Panc1 (cell line): ENCODE measurements at places on chromosomes 7 and 10. TPM values are rescaled to one million over a fixed set of nuclear protein-coding genes. Genes with fewer than 3 reads are reported as not detected.

The MUC12 gene
- 6.8 TPM for total RNA-seq

- H3K36me3 ChIP-seq = no peaks in the 10 kb centered on the region
- peaks cover 3% of the 10 kb centered on the region; the same call in 1 of the 2 replicates for H3K27me3 ChIP-seq
- no peak for DNase-seq
- H3K4me3 ChIP-seq = no peak overlapping the region
- H3K4me1 ChIP-seq = no peaks in the 10 kb centered on the region; the same call in 1 of the 2 replicates
- no peak overlapping the region for H3K27ac ChIP-seq
These were observed 18.1 kb downstream of the PRKG1 start for GRCh38 chr10:51092402-51092801.

GRCh38 chr10:61071580-61071979, 127.6 kb upstream of the RHOBTB1 start:
- H3K27ac ChIP-seq = no peak overlapping the region
- no peak for DNase-seq
- no peak overlapping the region for H3K4me3 ChIP-seq
- peaks cover 6% of the 10 kb centered on the region for H3K27me3 ChIP-seq

The SPDYE2 gene
- total RNA-seq = not detected

DNA sequence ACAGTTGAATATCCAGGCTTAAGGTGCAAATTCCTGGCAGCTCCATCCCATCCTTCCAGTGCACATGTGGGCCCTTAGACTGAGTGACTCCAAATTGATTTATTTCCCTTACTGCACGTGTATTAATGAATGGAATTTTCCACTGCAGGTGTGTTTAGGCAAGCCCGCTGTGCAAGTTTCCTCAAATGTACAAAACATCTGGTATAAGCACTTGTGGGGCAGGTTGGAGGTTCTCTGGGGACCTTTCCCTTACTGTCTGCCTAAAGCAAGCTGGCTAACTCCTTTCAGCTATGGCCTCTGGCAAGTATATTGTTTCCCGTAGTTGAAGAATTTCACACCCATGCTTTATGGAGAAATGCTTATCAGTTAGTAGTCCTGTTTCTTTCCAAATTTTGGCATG, 25.3 kb upstream of the GIMAP6 start:
- no peaks in the 10 kb centered on the region for H3K27me3 ChIP-seq
- no peak overlapping the region for H3K27ac ChIP-seq
- H3K4me1 ChIP-seq = no peaks in the 10 kb centered on the region
- H3K36me3 ChIP-seq = no peaks in the 10 kb centered on the region
- no peak for DNase-seq
- H3K4me3 ChIP-seq = no peak overlapping the region

The SAP25 gene
- total RNA-seq = 3.0 TPM

GRCh38 chr7:24971333-24972165, 8.4 kb downstream of the OSBPL3 start:
- H3K27ac ChIP-seq = no peak overlapping the region
- no peak for DNase-seq
- H3K27me3 ChIP-seq = no peaks in the 10 kb centered on the region
- H3K4me1 ChIP-seq = peaks cover 5% of the 10 kb centered on the region; the same call in 1 of the 2 replicates
- H3K4me3 ChIP-seq = no peak overlapping the region

GRCh38 chr7:28840592-28840995, 117.5 kb downstream of the TRIL start:
- no peak for DNase-seq
- no peak overlapping the region for H3K27ac ChIP-seq
- H3K27me3 ChIP-seq = peaks cover 2% of the 10 kb centered on the region; the same call in 1 of the 2 replicates
- H3K36me3 ChIP-seq = no peaks in the 10 kb centered on the region

The GALNT17 gene
- total RNA-seq = not detected

GRCh38 chr10:106930751-106931150, 233.8 kb downstream of the SORCS1 start:
- no peaks in the 10 kb centered on the region for H3K4me1 ChIP-seq
- no peaks in the 10 kb centered on the region for H3K27me3 ChIP-seq
- H3K27ac ChIP-seq = no peak overlapping the region
- H3K36me3 ChIP-seq = no peaks in the 10 kb centered on the region

- H3K27me3 ChIP-seq = no peaks in the 10 kb centered on the region
- H3K36me3 ChIP-seq = no peaks in the 10 kb centered on the region
- H3K27ac ChIP-seq = peak overlapping the region; percentile 98
- DNase-seq = no peak
- no peak overlapping the region for H3K4me3 ChIP-seq
- peaks cover 100% of the 10 kb centered on the region for H3K4me1 ChIP-seq
These were observed 7.8 kb downstream of the ITPRIP start for GRCh38 chr10:104330168-104331110.

- H3K36me3 ChIP-seq = no peaks in the 10 kb centered on the region
- peaks cover 8% of the 10 kb centered on the region; the same call in 1 of the 2 replicates for H3K4me1 ChIP-seq
- no peak for DNase-seq
- H3K27me3 ChIP-seq = no peaks in the 10 kb centered on the region
- no peak overlapping the region for H3K27ac ChIP-seq
These were observed 71.9 kb downstream of the SGMS1 start for GRCh38 chr10:50551894-50552293.

The DLX5 gene
- total RNA-seq = not detected

DNA sequence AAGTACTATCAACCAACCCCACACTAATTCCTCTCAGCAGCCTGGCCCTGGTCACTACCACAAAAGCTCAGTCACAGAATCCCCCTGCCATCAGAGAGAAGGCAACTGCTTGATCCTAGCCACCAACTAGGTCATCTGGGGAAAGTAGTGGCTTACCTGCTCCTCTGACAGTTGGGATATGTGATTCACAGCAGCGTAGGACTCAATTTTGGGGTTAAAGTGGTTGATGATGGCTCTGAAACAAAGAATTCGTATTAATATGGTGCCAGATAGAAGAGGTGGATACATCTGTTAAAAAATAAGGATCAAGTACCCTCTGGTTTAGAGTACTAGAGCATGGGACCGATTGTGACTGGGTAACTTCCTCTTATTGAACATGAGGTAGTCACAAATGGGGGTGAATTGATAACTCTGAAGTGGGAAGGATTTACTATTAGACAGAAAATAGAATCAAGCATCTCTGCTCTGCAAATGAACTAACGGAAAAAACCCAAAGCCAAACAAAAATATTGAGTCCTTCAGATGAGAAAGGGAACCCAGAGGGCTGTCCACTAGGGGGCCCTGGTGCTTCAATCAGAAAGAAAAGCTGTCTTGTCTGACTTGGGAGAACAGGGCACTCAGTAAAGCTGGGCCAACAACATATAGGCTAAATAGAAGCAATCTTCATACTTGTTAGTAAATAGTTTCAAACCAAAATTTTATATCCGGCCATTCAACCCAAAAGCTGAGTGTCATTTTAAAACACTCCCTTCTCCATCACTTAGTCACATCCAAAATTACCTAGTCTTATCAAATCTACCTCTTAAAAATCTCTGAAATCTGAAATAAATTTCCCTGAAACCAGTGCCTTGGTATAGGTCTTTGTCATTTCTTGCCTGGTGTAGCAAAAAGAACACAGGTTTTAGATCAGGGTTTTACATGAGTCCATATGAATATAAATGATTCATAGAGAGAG, 45.9 kb upstream of the KCNIP2 start:
- H3K27me3 ChIP-seq = no peaks in the 10 kb centered on the region
- peak; percentile 53 for DNase-seq
- H3K36me3 ChIP-seq = no peaks in the 10 kb centered on the region
- H3K27ac ChIP-seq = no peak overlapping the region
- H3K4me3 ChIP-seq = no peak overlapping the region

- no peak overlapping the region for H3K27ac ChIP-seq
- DNase-seq = no peak
- H3K27me3 ChIP-seq = no peaks in the 10 kb centered on the region
- no peaks in the 10 kb centered on the region for H3K4me1 ChIP-seq
- H3K4me3 ChIP-seq = no peak overlapping the region
- no peaks in the 10 kb centered on the region; the same call in 1 of the 2 replicates for H3K36me3 ChIP-seq
These were observed 4.6 kb downstream of the HSPA12A start for GRCh38 chr10:116737627-116738327.

- H3K27me3 ChIP-seq = no peaks in the 10 kb centered on the region
- DNase-seq = no peak
- H3K4me3 ChIP-seq = no peak overlapping the region
- no peak overlapping the region; the same call in 1 of the 2 replicates for H3K27ac ChIP-seq
- peaks cover 89% of the 10 kb centered on the region for H3K36me3 ChIP-seq
These were observed 289.0 kb downstream of the TNS3 start for GRCh38 chr7:47292832-47293309.

- H3K27ac ChIP-seq = no peak overlapping the region
- no peaks in the 10 kb centered on the region for H3K27me3 ChIP-seq
- no peaks in the 10 kb centered on the region for H3K36me3 ChIP-seq
- no peaks in the 10 kb centered on the region for H3K4me1 ChIP-seq
These were observed 36.0 kb downstream of the AGAP3 start for GRCh38 chr7:151122276-151122675.

DNA sequence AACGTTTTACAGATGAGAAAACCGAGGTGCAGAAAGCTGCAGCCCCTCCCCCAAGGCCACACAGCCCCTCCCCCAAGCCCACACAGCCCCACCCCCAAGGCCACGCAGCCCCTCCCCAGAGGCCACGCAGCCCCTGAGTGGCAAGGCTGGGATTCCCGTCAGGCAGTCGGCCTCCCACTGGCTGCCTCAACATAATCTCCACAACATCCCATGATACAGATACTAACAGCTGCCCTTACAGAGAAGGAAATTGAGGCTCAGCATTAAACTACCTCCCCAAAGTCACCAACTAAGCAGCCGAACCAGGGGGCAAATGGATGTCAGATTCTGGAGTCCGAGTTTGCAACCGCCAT, 15.9 kb downstream of the SH3PXD2A start:
- DNase-seq = no peak
- no peaks in the 10 kb centered on the region for H3K27me3 ChIP-seq
- H3K4me3 ChIP-seq = no peak overlapping the region
- no peaks in the 10 kb centered on the region for H3K36me3 ChIP-seq

The MMP21 gene
- not detected for total RNA-seq

The C10orf67 gene
- not detected for total RNA-seq

- H3K36me3 ChIP-seq = no peaks in the 10 kb centered on the region
- DNase-seq = no peak
- H3K4me1 ChIP-seq = peaks cover 2% of the 10 kb centered on the region; the same call in 1 of the 2 replicates
- no peak overlapping the region for H3K4me3 ChIP-seq
- H3K27me3 ChIP-seq = no peaks in the 10 kb centered on the region
- H3K27ac ChIP-seq = no peak overlapping the region
These were observed 98.3 kb upstream of the ZNF438 start for GRCh38 chr10:31129880-31130405.

GRCh38 chr7:3860932-3861331, 559.9 kb downstream of the SDK1 start:
- H3K36me3 ChIP-seq = no peaks in the 10 kb centered on the region
- no peak for DNase-seq
- no peaks in the 10 kb centered on the region for H3K27me3 ChIP-seq
- no peak overlapping the region for H3K27ac ChIP-seq
- no peaks in the 10 kb centered on the region for H3K4me1 ChIP-seq
- H3K4me3 ChIP-seq = no peak overlapping the region

DNA sequence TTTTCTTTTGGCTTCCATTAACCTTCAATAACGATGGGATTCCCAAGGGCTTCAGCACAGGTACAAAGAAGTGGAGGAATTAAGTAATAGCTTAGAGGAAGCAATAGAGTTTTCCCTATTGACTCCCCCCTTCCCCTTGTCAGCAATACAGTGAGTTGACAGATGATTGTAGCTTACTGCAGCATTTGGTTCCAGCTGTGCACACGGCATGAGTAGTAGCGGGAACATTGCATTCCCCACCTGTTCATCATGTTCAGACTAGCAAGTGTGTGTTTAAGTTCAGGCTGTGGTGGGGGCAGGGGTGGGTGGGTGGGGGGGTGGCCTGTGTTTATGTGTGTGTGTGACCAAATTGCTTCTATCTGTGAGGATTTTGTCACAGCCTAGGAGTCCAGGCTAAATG, 4.6 kb upstream of the ADRA2A start:
- H3K36me3 ChIP-seq = no peaks in the 10 kb centered on the region
- H3K27me3 ChIP-seq = peaks cover 34% of the 10 kb centered on the region
- no peaks in the 10 kb centered on the region; the same call in 1 of the 2 replicates for H3K4me1 ChIP-seq
- no peak overlapping the region for H3K27ac ChIP-seq
- H3K4me3 ChIP-seq = no peak overlapping the region

DNA sequence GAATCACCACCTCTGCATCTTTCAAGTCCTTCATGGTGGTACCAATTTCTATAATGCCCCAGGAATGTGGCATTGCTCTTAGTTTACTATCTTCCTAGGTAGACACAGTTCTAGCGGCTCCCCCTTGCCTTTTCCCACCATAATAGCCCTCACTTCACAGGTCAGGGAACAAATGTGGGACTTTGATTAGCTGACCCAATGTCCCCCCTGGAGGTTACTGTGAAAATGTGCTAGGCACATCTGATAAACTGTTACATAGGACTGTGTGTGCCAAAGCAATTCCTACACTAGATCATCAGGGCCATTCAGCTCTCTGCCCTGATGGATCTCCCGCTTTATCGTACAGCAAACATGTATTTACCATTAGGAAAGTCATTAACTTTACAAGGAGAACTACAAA, 94.0 kb downstream of the TWIST1 start:
- DNase-seq = no peak
- H3K4me3 ChIP-seq = no peak overlapping the region
- H3K27me3 ChIP-seq = no peaks in the 10 kb centered on the region
- no peaks in the 10 kb centered on the region for H3K4me1 ChIP-seq

- H3K27ac ChIP-seq = no peak overlapping the region
- no peak for DNase-seq
- H3K4me1 ChIP-seq = no peaks in the 10 kb centered on the region
- H3K4me3 ChIP-seq = no peak overlapping the region
- no peaks in the 10 kb centered on the region for H3K36me3 ChIP-seq
These were observed 114.5 kb upstream of the PRKCQ start for GRCh38 chr10:6694447-6695140.

- no peak overlapping the region for H3K4me3 ChIP-seq
- no peaks in the 10 kb centered on the region for H3K4me1 ChIP-seq
- H3K36me3 ChIP-seq = no peaks in the 10 kb centered on the region
- H3K27ac ChIP-seq = no peak overlapping the region
These were observed 244.8 kb upstream of the PLPP4 start for GRCh38 chr10:120212275-120212674.

The INMT gene
- total RNA-seq = 0.13 TPM

The SMIM30 gene
- 10.1 TPM for total RNA-seq

The TMEM139 gene
- 2.0 TPM for total RNA-seq

The GRM3 gene
- not detected for total RNA-seq

The GIMAP5 gene
- 0.51 TPM for total RNA-seq

DNA sequence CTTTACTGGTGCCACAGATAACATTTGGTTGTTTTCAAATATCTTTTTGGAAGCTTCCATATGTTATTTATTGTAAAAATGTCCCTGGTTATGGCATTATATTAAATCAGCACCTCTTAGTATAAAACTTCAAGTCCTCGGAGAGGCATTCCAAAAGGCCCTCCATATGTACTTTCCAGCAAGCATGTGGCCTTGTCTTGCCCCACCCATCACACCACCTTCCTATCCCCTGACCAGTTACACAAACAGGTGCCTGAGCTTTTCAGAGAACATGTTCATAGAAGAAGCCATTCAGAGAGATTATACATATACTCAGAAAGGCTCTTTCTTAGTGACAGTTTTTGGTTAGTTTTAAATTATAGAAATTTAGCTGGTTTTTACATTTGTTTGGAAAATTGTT, 92.4 kb upstream of the PRKG1 start:
- H3K4me3 ChIP-seq = no peak overlapping the region
- no peak overlapping the region for H3K27ac ChIP-seq
- no peaks in the 10 kb centered on the region for H3K4me1 ChIP-seq
- peaks cover 8% of the 10 kb centered on the region for H3K27me3 ChIP-seq
- H3K36me3 ChIP-seq = no peaks in the 10 kb centered on the region
- DNase-seq = no peak

The MYPN gene
- 39.1 TPM for total RNA-seq

The MKLN1 gene
- 46.4 TPM for total RNA-seq

- H3K27me3 ChIP-seq = no peaks in the 10 kb centered on the region
- DNase-seq = peak; percentile 55
- peak overlapping the region; percentile 69 for H3K4me3 ChIP-seq
- peaks cover 17% of the 10 kb centered on the region for H3K4me1 ChIP-seq
These were observed 1.9 kb downstream of the FOXK1 start for GRCh38 chr7:4683884-4684565.

- no peak overlapping the region for H3K27ac ChIP-seq
- no peaks in the 10 kb centered on the region for H3K36me3 ChIP-seq
- no peaks in the 10 kb centered on the region for H3K27me3 ChIP-seq
- DNase-seq = no peak
These were observed 3.0 kb upstream of the CYP2W1 start for GRCh38 chr7:979886-980571.
